ENCODE measurements at places on chromosomes 1 and 21.
A peak's percentile ranks its signal among the peaks of the same experiment; 100 is the strongest.

- DNase-seq: peak; percentile 58
Observed at GRCh38 chr1:198128533-198128932, 28.3 kb upstream of the NEK7 start.

DNA sequence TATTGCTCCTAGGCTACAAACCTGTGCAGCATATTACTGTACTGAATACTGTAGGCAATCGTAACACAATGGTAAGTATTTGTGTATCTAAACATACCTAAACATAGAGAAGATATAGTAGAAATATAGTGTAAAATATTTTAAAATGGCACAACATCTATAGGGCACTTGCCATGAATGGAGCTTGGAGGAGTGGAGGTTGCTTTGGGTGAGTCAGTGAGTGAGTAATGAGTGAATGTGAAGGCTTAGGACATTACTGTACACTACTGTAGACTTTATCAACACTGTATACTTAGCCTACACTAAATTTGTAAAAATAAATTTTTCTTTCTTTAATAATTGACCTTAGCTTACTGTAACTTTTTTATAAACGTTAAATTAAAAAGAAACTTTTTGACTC, 7.9 kb downstream of the LEFTY2 start:
- DNase-seq: peak; percentile 85

DNA sequence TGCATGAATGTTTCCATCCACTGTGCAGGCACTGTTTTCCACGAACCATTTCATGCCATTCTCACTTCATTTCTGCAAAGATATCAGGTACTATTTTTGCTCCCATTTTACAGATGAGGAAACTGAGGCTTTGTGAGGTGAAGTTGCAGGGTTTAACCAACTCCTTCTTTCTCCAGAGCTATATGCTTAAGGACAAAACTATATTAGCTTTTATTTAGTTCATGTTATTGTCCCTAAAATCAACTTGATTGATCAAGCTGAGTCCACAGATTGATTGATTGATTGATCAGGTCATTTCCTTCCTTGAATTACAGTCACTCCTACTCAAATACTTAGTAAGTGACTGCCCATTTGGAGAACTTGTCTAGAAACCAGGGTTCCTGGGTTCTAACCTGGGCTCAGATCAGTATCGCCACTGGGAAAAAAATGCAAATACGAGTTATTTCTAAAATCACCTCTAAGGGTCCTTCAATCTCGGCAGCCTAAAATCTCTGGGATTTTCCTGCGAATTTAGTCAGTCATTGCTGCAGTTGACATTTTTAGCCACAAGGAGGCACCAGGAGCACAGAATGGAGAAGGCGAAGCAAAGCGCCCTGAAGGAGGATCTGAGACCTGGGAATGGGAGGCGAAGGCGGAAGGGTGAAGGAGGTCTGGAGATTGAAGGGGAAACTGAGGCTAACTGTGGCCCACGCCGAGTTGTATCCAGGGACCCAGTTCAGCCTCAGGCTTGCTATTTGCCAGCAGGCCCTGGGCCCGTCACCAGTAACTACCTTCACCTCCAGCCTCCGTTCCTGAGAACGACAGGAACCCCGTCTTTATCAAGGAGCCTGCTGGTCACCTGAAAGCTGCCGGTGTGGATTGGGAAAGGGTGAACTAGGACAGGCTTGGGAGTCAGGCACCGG, 14.3 kb upstream of the MUL1 start:
- DNase-seq: peak; percentile 74

GRCh38 chr1:110786802-110787327, 86.1 kb upstream of the CD53 start:
- DNase-seq: no peak

GRCh38 chr1:174974711-174975119, 25.0 kb upstream of the CACYBP start:
- DNase-seq: no peak

DNA sequence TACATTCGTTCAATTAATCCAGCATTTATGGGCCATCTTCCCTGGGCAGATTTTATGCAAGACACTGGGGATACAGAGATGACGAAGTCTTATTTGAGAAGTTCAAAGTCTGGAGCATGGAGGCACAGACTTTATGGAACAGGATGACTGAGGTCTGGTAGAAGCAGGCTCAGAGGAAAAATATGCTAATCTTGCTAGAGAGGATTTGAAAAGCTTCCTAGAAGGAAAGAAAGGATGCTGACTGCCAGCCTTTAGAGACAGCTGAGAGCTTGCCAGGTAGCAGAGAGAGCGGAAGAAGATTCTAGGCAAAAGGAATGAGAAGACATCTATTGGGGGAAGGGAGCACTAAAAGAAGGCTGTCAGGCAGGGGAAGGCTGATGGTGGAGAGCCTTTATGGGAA, 75.5 kb upstream of the ATP5PO start:
- no peak for DNase-seq

- DNase-seq: no peak
Observed at GRCh38 chr1:167673265-167673664, 43.2 kb downstream of the RCSD1 start.

GRCh38 chr1:200233393-200233792, 176.4 kb downstream of the ZNF281 start:
- peak; percentile 61 for DNase-seq

DNA sequence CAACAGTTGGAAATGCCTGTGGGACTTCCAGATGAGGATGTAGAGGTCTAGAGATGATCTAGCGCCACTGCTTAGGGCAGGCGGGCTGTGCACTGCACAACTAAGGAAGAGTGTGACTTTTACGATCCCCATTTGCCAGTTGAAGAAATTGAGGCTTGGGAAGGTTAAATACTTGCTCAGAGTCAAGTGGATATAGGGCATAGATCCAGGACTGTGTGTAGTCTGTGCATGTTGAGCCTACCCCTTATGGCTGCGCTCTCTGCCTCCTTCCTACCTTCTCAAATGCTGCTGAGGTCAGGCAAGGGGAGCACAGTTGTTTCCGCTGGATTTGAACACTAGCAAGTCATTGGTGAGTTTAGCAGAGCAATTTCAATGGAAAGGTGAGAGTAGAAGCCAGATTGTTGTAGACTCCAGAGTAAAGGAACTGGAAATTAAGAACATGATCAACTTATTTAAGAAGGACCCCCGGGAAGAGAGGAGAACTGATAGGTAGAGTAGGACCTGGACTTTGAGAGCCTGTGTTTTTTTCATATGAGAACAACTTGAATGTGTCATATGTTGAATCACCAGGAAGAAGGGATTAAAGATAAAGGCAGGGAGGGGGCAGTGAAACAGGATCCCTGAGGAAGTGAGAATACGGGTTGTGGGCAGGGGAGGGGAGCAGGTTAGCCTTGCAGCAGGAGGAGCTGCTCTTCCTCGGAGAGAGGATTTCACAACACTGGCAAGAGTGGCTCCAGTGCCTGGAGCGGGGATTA, 2.7 kb downstream of the CAPN2 start:
- DNase-seq: peak; percentile 96

- no peak for DNase-seq
Observed at GRCh38 chr21:19236209-19236608, 832.6 kb upstream of the TMPRSS15 start.

DNA sequence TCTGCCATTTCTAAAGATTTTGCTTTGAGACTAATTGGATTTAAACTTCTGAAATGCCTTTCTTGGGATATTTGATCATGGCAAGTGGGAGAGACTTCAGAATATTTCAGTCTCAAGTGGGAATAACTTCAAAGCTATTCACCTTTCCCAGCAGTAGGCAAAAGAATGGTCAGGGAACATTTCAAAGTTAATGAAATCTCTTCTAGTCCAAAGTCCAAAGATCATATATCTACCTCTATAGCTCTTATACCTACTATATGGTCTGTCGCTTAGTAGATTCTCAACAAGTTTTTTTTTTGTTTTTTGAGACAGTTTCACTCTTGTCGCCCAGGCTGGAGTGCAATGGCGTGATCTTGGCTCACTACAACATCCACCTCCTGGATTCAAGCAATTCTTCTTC, 44.5 kb upstream of the PIGC start:
- DNase-seq: no peak

- no peak for DNase-seq
Observed at GRCh38 chr1:114323959-114324661, 170.4 kb upstream of the SYT6 start.

DNA sequence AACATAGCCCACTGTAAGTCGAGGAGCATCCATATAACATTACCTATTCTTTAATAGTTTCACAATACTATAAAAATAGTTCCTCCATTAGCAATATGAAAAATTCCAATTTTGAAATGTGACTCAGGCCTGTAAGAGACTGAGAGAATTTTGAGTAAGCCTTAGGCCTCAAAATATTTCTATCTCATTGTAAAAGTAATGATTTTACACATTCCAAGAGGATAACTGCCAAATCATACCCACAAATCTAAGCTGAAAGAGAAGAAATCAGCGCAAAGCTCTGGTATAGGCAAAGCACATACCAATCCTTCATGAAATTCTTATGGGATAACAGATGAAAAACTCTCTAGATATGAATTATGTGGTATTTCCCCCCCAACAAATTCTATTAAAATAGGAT, 144.1 kb downstream of the CDC42BPA start:
- DNase-seq: peak; percentile 70

DNA sequence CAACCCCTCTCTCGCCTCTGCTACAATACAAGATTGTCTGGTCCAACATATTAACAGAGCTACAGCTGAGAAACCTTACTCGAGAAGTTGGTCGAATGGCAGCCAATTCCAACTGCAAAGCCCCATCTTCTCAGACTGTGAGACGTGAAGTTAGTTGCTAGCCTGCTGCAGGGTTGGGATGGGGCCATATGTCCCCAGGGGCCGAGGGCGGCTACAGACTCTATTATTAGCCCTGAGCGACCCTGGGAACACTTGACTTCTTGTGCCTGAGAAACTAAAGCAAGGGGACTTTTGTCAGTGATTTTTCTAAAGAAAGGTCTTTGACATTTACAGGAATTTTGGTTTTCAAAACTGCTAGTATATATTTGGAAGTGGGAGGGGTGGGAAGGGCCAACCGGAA, 13.7 kb downstream of the NCF2 start:
- DNase-seq: no peak

DNA sequence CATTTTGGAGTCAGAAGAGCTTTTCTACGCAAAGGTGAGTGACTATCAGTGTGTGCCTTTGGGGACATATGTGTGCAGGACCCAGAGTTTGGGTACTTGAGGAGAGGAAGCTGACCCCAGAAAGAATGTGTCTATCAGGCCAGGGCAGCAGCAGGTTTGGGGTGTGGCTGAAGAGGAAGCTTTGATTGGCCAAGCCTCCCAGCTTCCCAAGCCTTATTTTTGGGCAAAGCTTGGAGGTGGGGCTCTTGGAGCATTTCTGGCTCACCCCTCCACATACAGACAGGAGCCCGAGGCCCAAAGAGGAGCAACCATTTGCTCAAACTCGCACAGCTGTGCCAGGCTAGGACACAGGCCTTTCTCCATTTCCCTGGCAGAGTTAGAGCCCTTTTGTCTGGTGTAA, 4.7 kb downstream of the GPR3 start:
- no peak for DNase-seq

- DNase-seq: no peak
Observed at GRCh38 chr1:16093611-16094010, 20.2 kb upstream of the FAM131C start.

- DNase-seq: no peak
Observed at GRCh38 chr1:51282605-51283004, 46.5 kb downstream of the RNF11 start.

- DNase-seq: no peak
Observed at GRCh38 chr1:27331922-27332321, 9.9 kb upstream of the SYTL1 start.

DNA sequence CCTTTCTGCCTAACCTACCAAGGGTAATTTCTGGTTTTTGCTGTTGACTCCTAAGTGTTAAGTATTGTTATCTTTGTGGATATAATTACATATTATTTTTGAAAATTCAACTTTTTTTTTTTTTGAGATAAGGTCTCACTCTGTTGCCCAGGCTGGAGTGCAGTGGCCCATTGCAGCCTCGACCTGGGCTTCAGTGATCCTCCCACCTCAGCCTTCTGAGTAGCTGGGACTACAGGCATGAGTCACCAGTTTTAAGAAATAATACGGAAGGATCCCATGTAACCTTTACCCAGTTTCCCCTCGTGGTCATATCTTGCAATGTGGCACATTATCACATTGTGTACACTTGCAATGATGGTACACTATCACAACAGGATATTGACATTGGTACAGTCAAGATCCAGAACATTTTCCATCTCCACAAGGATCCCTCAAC, 3.1 kb downstream of the CHD1L start:
- no peak for DNase-seq

DNA sequence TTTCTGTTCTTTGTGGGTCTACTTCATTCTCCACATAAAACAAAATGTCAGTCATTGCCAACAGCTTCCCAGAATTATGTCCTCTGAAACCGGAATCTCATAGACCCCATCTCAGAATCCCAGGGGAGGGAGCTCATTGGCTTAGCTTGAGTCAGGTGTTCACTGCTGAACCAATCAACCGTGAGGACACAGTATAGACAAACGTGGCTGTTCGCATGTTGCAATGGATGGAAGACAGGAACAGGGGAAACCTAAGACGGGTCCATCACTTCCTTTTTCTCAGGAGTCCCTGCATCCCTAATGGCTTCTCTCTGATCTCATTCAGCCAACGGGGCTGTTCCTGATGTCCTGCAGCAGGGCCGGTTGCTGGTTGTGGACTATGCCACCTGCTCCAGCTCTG, 9.1 kb downstream of the CELA2A start:
- DNase-seq: no peak

DNA sequence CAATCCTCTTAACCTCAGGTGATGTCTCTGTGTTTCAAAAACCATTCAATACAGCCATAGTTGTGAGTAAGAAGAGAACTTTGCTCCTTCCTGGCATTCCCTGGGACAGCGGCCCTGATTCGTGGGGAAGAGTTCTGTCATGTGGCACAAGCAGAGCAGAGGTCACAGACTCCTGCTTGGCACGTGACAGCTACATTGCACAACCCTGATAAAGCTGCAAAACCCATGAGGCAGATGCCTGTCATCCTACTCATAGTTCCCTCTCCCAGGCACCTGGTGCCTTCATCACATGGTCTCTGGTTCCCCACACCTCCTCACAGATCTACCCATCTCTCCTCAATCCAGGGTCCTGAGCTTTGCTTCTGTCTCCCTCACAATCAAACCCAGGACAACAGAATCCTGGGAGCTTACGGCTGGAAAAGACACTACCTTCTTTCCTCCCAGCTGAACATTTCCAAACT, 70.8 kb downstream of the PLPP3 start:
- DNase-seq: peak; percentile 53

- peak; percentile 93 for DNase-seq
Observed at GRCh38 chr1:234957330-234958065, 171.1 kb downstream of the TOMM20 start.

DNA sequence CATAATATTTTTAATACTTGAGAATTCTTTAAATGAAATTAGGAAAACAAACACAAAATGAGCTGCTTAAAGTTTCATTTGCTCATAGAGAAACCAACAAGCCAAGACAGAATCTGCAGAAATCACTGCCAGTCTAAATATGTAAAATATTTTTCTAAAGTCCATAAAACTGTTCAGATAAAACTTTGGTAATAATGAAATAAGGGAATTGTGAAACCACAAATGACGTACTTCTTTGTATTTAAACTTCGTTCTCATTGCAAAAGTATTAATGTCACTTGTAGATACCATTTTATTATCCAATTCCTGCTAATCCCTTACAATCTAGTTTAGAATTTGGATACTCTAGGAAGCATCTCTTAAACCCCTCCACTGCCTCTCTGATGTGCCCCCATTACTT, 234.5 kb upstream of the NEGR1 start:
- no peak for DNase-seq

- DNase-seq: peak; percentile 36
Observed at GRCh38 chr1:176033881-176034280, 173.2 kb downstream of the COP1 start.

GRCh38 chr1:112549590-112549989, 40.8 kb downstream of the WNT2B start:
- no peak for DNase-seq

- peak; percentile 93 for DNase-seq
Observed at GRCh38 chr1:7847599-7847998, 5.3 kb downstream of the UTS2 start.

- no peak for DNase-seq
Observed at GRCh38 chr1:205441318-205441633, 14.6 kb downstream of the BLACAT1 start.

Data from IMR-90 (cell line).